ENCODE measurements at places on chromosomes 7 and 10.

GRCh38 chr7:13036256-13036780 is 348.9 kb downstream of the ARL4A start:
- no peak for DNase-seq

DNA sequence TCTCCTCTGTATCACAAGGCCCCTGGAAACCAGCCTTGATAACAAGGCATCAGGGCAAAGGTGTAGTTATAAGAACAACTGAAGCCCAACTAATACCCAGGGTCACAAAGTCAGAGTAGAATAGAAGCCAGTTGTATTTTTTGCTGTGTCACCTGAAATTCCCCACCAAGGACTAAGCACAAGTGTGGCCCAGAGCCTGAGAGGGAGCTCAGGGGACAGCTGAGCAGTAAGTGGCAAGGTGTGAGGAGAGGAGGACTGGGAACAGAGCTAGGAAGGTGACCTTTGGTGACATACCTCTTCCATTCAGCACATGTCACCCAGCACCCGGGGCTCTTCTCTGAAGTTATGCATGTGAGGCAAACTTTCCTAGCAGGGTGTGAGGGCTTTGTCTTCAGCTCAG is 179.9 kb downstream of the HECW1 start:
- no peak for DNase-seq

GRCh38 chr10:51729822-51730555 is 30.6 kb upstream of the CSTF2T start:
- no peak for DNase-seq

DNA sequence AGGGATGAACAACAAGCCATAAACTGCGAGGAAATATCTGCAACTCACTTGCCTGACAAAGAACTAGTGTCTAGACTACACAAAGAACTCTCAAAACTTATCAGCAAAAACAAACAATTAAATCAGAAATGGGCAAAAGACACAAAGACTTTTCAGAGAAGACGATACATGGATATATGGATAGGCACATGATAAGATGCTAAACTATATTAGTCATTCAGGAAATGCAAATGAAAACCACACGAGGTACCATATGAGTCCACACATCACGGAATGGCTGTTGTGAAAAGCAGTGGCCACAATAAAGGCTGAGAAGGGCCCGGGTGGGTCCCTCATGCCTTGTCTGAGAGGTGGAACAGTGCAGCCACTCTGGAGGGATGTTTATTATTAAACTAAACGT is 267.8 kb downstream of the WDR37 start:
- DNase-seq, result no peak

GRCh38 chr7:64574540-64575099 is 11.7 kb upstream of the ZNF680 start:
- DNase-seq, result no peak

- DNase-seq, result no peak
Measured at GRCh38 chr7:19030281-19030680, 87.2 kb downstream of the TWIST1 start.

DNA sequence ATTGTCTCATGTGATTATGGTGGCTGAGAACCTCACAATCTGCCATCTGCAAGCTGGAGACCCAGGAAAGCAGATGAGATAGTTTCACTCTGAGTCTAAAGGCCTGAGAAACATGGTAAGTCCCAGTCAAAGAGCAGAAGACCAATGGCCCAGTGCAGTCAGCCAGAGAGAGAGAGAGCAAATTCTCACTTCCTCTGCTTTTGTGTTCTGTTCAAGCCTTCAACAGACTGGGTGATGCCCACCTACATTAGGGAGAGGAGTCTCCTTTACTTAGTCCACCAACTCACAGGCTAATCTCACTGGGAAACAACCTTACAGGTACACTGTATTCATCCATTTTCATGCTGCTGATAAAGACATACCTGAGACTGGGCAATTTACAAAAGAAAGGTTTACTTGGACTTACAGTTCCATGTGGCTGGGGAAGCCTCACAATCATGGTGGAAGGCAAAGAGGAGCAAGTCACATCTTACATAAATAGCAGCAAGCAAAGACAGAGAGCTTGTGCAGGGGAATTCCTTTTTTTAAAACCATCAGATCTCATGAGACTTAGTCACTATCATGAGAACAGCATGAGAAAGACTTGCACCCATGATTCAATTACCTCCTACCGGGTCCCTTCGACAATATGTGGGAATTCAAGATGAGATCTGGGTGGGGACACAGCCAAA is 4.7 kb upstream of the FRMPD2 start:
- DNase-seq, result no peak

DNA sequence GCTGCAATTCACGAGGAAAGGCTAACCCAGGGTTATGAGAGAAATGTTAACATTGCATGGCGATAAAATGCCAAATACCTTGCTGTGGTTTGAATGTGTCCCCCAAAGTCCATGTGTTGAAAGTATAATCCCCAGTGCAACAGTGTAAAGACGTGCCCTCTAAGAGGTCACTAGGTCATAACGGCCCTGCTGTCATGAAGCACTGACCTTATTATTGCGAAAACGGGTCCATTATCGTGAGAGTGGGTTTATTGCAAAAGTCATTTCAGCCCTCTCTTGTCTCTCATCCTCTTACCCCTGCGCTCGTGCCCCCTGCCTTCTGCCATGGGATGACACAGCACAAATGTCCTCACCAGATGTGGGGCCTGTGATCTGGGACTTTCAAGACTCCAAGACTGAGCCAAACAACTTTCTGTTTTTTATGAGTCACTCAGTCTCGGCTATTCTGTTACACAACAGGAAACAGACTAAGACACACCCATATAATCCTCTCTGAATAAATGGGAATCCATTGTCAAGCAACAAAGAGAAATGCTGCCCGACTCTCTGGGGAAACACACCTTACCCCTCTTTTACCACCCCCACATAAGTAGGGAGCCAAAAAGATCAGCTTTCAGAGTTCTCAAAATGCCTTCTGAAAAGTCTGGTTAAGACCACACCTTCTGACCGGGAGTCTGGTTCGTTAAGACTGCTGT is 73.1 kb upstream of the UCN3 start:
- DNase-seq, result no peak

GRCh38 chr10:11705722-11706121 is 36.5 kb upstream of the ECHDC3 start:
- no peak for DNase-seq

GRCh38 chr7:4245866-4246470 is 436.1 kb upstream of the FOXK1 start:
- no peak for DNase-seq

- no peak for DNase-seq
Measured at GRCh38 chr7:91083855-91084644, 180.2 kb upstream of the FZD1 start.

All from ACHN (cell line).